SW 1271 (cell line): ENCODE measurements at places on chromosomes 1 and 21.

DNA sequence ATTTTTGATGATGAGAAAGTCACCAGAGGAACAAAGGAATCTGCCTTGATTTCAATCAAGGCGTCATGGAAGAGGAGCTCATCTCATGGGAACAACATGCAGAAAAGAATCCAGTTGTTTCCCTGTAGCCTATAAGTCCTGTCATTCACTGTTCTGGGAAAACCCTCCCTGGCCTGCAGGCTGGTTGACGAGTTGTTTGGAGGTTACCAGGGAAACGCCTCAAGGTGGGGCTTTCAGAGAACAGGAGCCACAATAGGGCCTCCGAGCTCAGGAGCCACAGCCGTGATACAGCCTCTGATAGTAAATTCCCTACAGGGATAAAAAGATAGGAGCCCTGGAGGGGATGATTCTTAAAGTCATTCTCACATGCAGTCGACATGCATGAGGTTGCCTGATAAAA, 135.2 kb downstream of the PSMG1 start:
- DNase-seq: peak; percentile 4

GRCh38 chr1:218529646-218530300, 184.6 kb downstream of the TGFB2 start:
- DNase-seq: no peak

DNA sequence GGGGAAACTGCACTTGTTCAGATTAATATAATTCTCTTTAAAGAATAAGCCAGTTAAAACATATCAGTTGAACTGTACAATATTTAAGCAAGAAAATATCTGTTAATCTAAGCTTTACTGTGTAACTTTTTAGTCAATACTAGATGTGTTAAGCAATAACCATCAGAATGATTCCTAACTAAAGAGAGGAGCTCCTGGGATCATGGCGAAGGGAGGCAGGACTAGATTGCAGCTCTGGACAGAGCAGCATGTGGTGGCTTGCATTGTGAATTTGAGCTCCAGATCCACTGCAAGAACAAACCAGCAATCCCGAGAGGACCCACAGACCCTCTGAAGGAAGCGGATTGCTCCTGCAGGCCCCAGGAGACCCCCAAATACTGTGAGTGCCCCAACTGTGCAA, 21.9 kb downstream of the LYST start:
- DNase-seq: no peak

DNA sequence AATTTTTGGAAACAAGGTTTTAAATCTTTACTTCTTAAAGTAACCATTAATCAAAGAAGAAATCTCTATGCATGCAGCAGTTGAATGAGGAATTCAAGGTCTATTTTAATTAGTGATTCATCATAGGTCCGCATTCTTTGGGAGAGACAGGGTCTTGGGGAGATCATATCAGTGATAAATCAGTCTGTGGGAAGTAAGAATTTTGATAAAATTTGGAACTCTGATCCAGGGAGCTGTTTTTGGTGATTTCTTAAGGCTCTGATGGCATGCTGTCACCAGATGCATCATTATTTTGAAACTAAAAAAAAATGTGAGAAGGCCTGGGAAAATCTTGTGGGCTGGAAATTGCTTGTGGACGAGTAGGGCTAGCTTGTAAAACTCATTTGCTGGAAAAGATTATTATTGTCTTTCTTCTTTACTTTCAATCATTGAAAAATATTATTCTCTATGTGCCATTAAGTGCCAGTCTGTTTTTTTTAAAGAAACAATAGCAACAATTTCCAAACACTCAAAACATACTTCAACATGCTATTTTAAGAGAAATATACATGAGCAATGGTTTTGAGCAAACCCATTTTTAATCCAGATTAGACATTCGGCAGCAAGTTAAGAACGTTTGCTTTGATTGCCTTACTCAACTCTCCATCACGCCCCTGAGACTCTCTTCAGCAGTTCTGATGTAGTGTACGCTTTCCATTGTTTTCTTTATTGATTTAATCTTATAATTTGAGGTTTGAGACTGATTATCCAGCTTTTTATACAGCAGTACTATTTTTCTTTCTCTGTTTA, 62.6 kb downstream of the ZBTB18 start:
- no peak for DNase-seq

DNA sequence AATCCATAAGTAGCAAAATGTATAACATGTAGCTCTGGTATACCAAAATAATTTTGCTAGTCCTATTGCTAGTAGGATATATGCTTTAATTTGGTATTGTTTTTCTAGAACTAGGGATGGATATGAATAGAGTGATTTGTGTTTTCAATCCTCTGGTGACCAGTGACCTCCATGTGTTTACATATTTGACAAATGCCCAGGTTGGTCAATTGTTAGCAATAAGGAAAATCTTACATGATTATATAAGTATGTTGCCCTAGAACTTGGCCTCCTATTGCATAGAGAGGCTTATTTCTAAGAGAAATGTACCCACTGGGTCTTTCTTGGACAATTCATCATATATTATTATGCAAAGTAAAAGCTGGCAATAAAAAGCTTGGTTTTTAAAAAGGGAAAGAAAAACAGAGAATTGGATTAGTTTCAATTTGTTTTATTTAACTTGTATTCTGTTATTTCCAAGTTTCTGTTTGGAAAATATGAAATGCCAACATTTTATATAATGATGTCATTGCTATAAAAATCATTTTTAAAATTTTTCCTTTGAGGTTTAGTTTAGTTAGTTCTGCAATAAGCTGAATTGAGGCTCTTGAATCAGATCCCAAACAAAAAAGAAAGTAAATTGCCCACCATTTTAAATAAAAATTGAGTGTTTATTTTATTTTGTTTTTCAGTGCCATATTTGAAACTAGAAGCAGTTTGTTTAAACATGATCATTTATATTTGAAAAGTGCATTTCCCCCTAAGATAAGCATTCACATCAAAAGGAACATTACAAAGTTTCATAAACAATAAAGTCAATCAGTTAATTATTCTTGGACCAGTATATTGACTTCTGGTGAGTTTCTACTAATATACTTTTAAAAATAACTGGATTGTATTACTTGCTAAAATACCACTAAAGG, 210.9 kb downstream of the ZC3H11B start:
- no peak for DNase-seq

DNA sequence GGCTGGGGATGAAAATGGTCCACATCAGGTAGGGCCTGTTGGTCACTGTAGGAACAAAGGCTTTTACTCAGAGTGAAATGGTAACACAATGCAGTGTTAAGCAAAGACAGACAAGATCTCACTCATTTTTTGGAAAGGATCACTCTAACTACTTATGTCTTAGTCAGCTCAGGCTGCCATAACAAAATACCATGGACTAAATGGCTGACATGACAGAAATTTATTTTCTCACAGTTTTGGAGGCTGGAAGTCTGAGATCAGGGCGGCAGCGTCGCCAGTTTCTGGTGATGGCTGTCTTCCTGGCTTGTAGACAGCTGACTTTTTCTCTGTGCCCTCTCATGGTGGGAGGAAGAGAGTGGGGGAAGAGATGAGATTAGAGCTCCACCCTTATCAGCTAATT, 10.2 kb upstream of the MAGI3 start:
- DNase-seq: no peak

DNA sequence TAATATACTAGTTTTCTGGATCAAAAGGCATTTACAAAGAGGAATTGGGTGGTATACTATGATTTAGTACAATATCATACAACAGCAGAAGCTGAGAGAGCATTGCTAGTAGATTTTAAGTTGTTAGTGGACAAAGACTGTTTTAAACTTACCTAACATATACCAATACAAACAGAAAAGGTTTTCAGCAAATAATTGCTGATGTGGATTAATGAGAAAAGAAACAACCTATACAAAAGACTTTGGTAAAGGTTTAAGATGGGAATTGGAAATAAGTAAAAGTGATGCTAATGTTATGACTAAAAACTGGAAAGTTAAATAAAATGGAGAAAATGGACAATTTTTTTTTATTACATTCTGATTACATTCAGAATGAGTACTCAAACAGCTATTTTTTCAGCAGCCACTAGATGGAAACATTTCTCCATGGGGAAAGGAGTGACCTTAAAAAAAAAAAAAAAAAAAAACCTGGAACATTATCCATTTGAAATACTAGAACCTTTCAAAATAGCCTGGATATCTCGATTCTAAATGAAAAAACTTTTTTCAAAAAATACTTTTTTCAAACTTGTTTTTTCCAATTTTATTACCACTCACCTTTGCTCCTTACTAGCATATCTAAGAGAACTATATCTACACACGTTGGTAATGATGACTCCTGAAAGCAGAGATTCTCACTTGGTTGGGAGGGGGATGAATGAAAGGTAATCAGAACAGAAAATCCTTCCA, 55.4 kb downstream of the EPRS1 start:
- DNase-seq: no peak

GRCh38 chr1:109623601-109624161, 4.0 kb downstream of the AMPD2 start:
- no peak for DNase-seq

- no peak for DNase-seq
Measured at GRCh38 chr1:41868241-41868998, 50.3 kb downstream of the HIVEP3 start.

DNA sequence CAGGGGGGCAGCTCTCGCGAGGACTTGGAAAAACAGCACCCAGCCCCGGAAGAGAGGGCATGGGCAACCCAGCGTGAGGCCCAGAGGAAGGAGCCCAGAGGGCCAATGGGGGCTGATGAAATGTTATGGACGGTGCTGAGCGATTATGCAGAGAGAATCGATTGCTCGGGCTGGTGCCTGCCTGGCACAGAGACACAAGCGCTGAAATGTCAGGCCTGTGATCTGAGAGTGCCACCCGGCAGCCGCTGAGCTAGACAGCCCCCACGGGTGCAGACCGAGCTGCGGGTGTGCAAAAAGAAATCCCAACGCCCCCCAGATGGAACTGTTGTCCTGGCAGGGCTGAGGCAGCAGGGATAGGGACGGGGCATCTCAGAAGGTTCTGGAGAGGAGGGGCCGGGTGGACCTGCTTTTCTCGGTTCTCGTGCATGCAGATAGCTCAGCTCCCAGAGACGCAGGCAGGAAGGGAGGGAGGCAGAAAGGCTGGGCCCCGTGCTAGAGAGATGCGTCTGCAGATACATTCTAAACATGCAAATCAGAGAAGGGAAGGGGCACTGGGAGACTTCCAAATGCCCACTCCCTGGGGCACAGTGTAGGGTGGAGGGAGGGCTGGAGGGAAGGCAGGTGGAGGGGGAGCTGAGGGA, 41.5 kb downstream of the TAS1R2 start:
- DNase-seq: no peak

GRCh38 chr21:26072666-26073615, 97.6 kb downstream of the APP start:
- no peak for DNase-seq

DNA sequence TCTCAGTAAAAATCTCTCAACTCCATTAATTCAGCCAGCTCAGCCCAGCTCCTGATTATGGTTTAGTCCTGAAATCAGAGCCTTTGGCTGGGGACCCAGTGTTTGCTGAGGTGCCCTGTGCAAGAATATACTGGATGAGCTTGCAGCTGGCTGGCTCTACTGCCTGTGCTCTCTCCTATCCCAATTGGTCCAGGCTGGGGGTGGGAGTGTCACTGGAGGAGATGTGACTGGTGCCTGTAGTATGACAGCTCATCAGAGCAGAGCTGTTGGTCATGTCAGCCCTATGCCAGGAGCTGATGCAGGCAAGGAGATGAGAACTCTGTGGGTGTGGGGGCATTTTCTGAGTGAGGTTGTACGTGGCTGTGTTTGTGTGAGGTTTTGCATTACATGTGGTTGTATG, 87.0 kb downstream of the TNR start:
- DNase-seq: no peak

DNA sequence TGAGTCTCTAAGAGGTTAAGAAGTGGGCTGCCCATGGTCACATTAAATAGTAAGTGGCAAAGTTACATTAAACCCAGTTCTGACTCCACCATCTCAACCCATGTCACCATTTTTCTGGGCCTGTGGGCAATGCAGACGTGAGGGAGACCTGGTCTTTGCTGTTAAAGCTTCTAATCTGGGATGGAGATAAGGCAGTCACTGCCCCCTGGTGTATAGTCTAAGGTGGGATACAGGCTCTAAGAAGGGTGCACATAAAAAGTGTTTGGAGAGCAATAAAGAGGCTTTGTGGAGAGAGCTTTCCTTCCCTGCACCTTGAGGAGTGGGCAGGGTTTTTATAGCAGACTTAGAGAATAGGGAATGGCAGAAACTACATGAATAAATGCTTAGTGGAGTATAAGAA, 141.3 kb downstream of the ROR1 start:
- DNase-seq: no peak

DNA sequence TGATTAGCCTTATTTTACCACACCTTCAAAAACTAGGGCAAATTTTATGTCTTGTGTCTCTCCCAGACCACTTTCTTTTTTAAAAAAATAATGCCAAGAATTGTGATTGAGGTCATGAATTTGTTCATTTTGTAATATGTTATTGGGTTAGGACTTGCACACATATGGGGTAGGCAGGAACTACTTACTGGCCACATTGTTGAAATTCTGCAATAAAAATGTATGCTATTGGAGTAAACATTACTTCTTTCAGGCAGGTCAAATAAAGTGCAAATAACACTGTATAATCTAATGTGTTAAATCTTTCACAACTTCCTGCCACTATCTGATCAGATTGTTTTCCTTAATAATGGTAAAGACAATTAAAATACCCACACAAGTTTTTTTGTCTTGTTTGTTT, 166.6 kb upstream of the COL11A1 start:
- DNase-seq: no peak

DNA sequence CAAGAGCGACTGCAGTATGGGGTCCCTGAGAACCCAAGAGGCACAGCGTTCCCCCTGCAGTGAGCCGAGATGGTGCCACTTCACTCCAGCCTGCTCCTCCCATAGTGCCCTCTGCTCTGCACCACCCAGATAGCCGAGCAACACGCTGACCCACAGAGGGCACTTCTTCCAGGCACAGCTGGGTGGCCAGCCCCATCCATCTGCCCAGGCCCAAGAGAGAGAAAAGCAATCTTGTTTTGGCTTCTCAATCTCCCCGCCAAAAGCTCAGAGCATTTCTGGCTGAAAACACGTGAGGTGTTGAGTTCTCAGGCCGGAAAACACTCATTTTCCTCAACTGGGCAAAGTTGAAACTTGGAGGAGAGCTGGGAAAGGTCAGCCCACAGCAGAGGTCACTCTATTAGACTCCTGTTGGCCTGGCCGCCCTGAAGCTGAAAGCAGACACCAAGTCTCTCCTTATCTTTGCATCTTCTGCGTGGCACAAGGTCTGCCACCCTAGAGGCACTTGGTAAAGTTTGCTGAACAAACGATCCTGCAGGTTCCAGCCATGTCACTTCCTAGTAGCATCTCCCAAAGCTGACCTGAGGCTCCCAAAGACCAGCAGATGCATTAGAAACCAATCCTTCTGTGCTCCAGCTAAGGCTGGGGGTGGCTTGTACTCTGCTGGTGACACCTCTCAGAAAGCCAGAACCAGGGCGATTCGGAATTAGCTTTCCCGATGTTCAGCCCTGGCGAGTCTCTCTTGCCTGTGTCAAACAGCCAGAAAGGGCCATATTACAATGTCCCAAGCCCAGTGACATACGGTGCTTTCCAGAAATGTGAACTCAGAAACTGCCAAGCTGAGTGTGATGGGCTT, 10.9 kb downstream of the CAPN9 start:
- DNase-seq: no peak
